Stimulated activated naive CD4-positive, alpha-beta T cell (primary cell): ENCODE measurements at places on chromosomes 7 and 10.

- DNase-seq: no peak
These were observed 163.1 kb upstream of the PLXNA4 start for GRCh38 chr7:132739271-132739955.

DNA sequence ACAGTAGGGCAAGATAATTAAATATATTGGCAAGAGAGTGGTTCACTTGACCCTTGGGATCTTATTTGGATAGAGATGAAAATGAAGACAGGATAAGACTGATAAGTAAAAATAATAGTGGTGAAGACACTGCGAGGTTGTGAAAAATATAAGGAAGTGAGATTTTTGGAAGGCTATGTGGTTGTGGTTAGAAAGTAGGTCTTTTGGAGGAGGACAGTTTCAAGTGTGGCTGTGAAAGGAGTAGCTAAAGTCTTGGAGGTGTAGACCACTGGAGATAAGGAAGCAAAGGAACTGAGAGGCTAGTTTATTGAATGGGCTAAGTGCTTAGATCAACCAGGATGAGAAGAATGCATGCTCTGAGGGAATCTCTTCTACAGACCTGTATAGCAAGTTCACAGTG, 11.2 kb downstream of the MIOS start:
- DNase-seq: no peak

DNA sequence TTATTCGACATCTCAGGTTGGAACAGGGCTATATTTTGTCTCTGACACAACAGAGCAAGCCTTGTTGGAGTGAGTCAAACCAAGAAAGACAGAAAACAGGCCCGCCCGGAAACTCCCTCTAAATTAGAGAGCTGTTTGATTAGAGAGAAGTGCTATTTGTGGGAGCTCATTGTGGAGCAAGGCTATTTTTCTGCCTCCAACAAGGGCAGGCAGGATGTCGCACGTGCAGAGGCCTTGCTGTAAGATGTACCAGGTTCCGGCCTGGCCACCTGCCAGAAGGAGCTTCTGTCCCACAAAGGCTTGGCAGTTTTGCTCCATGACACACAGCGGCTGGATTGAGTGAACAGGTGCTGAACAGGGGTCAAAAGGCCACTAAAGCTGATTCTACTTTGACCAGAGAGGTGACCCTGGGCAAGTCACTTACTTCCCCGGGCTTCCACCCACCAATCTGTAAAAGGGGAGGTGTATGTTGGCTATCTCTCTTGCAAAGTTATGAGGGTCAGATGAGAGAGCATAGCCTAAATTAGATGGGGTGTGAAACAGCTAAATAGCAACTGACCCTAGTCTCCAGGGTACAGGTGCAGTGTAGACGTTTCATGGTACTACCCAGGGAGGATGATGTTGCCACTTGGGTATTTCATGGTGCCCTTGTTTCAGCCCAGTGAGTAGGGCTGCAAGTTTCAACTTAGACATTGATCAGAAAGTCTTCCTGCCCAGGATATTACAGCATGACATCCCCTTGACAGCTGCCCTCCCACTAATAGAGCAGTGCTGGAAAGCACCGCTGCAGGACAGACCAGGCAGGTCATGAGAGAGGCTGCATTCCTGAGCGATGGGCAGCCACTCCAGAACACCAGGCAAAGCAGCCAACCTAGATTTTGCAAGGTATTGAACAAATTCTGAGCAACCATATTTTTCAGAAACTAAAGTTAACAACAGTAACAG, 62.0 kb downstream of the VSTM4 start:
- DNase-seq: no peak

- no peak for DNase-seq
These were observed 144.4 kb downstream of the PTPN20 start for GRCh38 chr10:47055386-47056246.

DNA sequence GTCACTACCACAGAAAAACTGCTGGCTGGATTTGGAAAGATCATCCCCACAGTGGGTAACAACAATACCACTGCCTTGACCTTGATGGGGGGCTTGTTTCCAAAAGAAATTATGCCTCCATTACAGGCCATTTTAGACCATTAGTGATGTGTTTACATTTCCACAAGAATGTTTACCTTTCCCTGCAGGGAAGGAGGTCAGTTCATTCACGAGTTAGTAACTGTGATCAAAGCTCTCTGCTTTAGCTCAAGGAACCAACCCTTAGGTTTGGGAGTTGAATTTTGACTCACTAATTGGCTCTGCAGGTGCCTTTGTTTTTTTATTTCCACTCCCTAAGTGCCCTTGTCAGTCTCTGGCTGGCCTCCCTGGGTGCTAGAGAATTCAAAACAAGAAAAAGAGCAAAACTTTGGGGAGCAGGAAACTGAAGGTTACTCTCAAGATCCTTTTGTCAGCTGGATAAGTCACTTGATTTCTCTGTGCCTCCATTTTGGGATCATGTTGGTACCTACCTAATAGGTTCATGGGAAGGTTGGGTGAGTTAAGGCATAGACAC, 41.1 kb upstream of the NUPR2 start:
- DNase-seq: no peak

DNA sequence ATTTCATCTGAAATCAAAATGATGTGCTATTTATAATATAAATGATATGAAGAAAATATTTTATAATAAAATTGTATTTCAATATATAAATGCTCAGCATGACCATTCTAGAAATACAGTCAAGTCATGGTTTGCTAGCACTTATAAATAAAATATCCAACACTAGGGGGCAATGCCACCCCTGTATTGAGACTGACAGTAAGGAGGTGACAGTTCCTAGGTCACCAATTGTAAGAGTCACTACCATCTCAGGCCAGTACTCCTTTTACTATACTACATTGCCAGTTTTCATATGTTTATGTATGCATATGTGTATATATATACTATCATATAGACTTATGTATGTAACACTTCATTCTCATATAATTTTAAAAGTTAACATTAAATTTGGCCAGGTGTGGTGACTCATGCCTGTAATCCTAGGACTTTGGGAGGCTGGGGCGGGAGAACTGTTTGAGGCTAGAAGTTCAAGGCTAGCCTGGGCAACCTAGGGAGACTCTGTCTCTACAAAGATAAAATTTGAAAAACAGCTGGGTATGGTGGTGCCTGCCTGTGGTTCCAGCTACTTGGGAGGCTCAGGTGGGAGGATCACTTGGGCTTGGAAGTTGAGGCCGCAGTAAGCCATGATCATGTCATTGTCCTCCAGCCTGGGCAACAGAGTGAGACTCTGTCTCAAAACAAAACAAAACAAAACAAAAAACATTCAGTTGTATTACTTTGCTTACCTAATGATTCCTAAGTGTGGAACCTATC, 2.4 kb upstream of the CNOT4 start:
- no peak for DNase-seq

DNA sequence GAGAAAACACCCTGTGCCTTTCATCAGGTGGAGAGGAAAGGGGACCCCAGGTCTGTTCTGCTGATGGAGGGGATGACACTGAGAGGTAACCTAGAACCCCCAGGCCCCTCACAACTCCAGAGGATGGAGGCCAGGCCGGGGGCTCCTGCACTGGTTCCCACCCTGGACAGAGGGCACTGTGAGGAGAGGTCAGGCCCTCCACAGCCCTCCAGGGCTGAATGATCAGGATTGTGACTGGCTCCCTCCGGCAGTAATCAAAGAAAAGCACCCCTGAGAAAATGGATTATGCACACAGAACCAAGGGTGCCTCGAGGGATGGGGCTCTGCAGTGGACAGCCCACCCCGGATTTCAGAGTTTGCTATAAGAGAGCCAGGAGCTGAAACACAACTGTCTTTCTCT, 502.8 kb downstream of the TCERG1L start:
- DNase-seq: no peak

GRCh38 chr10:86191686-86192085, 174.9 kb downstream of the GRID1 start:
- no peak for DNase-seq

DNA sequence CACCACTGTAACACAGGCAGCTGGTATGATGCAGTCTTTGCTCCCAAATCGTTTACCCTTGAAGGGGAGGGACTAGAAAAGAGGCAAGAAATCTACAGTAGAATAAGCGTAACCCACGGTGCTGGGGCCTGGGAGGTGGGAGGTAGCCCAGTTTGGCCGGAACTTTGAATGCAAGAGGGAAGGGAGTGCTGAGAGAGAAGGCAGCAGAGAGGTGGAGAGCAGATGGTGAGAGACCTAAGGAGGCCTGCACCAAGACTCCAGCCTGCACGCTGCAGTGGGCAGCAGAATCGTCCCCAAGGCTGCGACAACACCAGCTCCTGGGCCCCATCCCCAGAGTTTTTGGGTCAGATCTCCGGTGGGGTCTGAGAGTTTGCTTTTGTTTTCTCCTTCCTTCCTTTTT, 547.5 kb downstream of the GALNT17 start:
- DNase-seq: no peak

DNA sequence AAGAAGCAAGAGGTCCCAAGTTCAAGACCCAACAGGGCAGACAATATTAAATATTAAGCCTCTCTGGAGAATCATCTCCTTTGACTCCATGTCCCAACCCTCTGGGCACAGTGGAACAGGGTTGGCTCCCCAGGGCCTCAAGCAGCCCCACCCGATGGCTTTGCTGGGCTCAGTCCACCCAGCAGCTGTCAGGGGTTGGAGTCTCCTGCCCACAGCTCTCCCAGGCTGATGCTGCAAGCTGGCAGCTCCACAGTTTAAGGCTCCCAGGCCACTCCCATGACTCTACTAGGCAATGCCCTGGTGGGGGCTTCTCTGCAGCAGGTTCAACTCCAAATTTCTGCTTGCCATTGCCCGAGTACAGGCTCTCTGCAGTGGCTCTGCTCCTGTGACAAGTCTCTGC, 55.1 kb downstream of the LARP4B start:
- DNase-seq: no peak

GRCh38 chr10:97138846-97139245, 46.9 kb downstream of the SLIT1 start:
- DNase-seq: no peak

DNA sequence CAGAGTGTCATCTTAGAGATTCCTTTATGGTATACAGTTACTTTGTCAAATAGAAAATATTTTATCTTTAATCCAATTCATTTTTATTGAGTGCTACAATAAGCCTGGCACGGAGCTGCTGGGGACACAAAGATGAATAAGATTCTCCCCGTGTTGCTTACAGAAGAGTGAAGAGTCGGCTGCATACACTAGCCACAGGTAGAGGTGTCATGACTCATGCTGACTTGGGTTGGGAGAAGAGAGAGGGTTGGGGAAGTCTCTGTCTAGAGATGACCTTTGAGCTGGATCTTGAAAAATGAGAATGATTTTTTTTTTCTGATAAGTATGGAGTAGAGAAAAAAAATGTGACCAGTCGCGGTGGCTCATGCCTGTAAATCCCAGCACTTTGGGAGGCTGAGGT, 289.9 kb upstream of the CELF2 start:
- DNase-seq: no peak

GRCh38 chr7:2955269-2955668, 88.4 kb downstream of the CARD11 start:
- no peak for DNase-seq

DNA sequence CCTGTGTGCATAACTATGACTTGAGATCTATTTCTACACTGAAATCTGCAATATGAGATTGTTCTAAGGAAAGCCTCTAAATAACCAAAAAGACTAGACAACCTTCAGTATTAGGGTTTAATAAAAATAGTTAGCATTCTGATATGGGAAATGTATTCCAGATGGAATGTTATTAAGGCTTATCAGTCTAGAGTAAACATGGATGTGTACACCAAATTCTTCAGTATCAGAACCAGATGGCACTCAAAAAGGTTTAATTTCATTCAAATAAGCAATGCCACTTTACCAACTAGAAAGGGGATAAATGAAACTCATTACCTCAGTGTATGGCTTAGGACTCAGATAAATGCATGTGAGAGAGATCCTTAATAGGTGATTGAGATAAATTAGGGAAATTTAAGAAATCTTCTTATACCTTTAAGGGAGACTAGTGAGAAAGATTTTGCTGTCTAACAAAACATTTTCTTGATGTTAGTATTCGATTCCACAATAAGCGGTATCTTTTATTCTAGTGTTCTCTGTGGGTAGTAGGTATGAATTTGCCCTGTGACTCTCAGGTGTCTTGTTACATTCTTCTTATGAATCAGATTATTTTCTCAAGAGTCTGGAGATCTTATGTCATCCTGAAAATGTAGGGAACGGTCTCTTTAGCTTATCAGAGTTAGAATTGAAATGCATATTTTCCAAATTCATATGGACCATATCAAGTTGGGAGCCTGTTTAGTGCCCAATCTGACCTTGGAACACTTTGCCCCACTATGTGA, 159.2 kb downstream of the PRKG1 start:
- DNase-seq: no peak

- no peak for DNase-seq
These were observed 455.5 kb downstream of the CCSER2 start for GRCh38 chr10:84783909-84784308.

GRCh38 chr10:37727491-37728352, 129.7 kb downstream of the ZNF248 start:
- no peak for DNase-seq

GRCh38 chr10:26841733-26842317, 18.9 kb downstream of the ABI1 start:
- DNase-seq: no peak

DNA sequence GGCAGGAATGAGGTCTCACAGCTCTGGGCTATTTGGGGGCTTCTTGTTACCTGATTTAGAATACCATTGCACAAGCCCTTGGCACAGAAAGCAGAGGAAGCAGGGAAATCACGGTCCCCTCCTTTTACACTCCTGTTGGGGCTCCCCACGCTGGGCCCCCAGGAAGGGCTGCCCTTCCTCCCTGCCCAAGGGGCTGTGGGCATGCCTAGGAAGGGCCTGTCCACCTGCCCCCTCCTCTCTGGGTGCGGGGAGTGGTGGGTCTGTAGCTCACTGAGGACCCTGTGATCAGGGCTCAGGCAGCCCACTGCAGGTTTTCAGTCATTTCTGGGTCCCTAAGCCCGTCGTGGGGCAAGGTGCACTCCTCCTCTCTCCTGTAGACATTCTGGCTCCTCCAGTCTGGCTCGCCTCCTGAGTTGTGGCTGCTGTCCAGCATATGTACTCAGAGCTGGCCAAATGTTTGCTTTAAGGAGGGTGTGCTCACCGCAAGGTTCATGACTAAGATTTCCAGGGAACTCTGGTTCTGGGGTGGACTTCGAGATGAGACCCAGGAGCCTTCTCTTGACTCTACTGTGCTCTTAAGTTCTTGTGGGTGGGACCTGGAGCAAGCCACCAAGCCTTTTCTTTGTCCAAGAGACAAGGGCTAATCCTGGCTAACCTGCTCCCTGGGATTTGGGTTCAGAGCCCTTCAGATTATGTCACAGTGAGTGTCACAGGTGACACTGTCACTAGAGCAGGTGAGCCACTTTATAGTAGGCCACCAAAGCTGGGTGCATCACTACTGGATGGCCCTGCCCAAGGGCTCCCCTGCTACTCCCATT, 56.0 kb downstream of the TACR2 start:
- no peak for DNase-seq

DNA sequence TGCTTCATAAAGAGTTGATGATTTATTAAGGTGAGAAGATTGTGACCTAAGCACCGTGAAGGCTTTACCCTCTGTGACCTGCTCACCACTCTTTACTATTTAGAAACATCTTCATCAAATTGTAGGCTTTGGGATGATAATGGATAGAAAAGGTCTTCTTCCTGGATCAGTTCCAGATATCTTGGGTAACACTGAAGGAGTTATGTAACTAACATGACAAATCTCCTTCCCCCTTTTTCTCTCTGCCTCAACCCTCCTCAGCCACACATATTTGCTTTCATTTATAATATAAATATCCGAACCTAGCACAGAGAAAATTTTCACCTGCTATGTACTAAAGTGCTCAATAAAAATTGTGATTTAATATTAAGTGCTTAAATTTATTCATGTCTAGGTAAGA, 151.5 kb downstream of the FRMD4A start:
- DNase-seq: no peak

GRCh38 chr10:131901181-131901829, 497 bp downstream of the PPP2R2D start:
- DNase-seq: peak; percentile 59
